ENCODE measurements at places on chromosomes 4 and X.
A peak's percentile ranks its signal among the peaks of the same experiment; 100 is the strongest.

DNA sequence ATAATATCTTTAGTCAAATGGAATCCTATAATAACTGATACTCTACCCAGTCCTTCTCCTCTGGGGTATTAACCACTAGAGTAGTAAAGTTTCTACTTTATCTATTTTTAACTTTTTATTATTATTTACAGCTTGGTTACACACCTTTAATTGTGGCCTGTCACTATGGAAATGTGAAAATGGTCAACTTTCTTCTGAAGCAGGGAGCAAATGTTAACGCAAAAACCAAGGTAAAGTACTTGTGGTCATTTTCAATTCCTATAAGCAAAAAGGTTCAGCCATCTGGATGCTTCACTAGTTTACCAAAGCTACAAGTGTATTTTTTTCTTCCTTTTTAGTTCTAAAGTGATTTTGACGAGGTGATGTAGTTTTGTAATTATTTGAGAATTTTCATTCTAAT lies 238.8 kb downstream of the ANK2 start:
- no peak for DNase-seq

DNA sequence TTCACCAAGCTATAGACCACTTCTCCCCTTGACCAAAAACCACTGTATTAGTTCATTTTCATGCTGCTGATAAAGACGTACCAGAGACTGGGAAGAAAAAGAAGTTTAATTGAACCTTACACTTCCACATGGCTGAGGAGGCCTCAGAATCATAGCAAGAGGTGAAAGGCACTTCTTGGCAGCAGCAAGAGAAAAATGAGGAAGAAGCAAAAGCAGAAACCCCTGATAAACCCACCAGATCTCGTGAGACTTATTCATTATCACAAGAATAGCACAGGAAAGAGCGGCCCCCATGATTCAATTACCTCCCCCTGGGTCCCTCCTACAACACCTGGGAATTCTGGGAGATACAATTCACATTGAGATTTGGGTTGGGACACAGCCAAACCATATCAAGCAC lies 97.8 kb downstream of the DOCK11 start:
- DNase-seq = no peak

GRCh38 chr4:184955636-184956035 lies 62.7 kb upstream of the HELT start:
- DNase-seq = no peak

DNA sequence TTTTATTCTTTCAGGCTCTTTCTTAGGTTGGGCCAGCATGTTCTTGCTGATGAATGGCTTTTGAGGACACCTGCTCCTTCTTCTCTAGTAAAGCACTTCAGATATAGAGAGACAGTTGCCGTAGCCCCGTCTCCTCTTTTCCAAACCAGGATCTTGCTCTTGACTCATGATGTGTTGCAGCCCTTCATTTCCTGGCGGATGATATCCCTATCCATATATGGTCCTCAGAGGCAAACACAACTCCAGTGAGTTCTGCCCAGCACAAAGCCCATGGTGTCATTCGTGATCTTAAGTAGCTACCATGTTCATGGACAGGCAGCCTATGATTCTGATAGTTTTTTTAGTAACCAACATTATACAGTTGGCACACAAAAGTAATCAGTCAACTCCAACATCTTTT lies 59.8 kb upstream of the ACSL1 start:
- DNase-seq = no peak

DNA sequence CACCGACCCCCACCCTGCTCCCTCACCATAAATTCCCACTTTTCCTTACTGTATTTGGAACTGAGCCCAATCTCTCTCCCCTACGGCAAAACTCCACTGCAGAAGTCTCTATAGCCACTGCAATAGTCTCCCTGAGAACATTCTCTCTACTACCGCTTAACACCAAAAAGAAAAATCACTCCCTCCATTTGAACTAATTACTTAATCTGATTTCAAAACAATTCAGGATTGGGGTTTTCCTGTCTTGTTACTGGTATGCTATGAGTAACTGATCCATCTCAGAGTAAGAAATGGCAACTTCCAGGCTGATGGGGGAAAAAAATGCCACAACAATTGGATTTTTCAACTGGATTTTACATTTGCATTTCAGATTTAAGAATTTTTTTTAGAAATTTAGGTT lies 5.8 kb downstream of the PAPSS1 start:
- DNase-seq = peak; percentile 73

- no peak for DNase-seq
Measured at GRCh38 chr4:8205749-8206611, 6.9 kb downstream of the SH3TC1 start.

GRCh38 chrX:21905313-21905712 lies 35.2 kb upstream of the SMS start:
- DNase-seq = no peak

DNA sequence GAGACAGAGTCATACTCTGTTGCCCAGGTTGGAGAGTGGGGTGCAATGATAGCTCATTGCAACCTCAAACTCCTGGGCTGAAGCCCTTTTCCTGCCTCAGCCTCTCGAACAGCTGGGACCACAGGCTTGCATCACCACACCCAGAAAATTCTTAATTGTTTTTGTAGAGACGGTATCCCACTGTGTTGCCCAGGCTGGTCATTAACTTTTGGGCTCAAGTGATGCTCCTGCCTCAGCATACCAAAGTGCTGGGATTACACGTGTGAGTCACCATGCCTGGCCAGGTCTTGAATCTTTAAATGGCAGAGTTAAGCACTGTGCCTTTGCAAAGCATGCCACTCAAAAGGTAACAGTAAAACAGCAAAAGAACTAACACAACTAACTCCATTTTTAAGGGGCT lies 28.6 kb upstream of the BBS12 start:
- DNase-seq = peak; percentile 18

GRCh38 chr4:184350213-184350817 lies 124.0 kb downstream of the IRF2 start:
- DNase-seq = no peak

DNA sequence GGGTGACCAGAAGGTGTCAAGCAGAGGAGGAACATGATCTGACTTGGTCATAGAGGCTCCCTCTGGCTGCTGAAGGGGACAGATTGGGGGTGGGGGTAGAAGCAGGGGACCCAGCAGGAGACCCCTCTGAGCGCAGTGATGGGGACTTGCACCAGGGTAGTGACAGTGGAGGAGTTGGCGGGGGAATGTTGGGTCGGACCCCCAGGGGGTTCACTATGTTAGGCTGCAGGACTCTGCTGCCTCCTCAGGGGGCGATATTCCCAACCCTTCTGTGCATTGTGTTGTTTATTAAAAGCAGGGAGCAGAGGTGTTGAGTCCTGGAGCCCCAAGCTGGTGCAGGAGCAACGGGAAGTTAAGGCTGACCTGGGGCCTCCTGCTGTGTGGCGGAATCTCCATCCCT lies 8.8 kb downstream of the WDR13 start:
- DNase-seq = no peak

- DNase-seq = no peak
Measured at GRCh38 chr4:78343682-78344081, 207.9 kb upstream of the ANXA3 start.

DNA sequence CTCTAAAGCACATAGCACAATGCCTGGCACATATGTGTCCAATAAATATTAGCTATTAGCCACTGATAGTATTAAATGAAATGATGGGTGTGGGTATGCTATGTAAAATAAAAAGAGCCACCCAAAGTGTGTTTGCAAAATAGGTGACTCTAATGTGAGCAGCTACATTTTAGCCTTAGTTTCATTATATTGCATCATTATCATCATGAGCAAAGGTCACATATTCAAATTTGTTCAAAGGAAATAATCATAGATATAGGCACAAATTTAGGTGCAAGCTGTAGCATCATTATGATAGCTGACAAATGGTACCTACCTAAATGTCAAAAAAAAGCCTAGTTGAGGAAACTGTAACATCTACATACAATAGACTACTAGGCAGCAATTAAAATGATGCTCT lies 373.9 kb upstream of the FGF13 start:
- no peak for DNase-seq

DNA sequence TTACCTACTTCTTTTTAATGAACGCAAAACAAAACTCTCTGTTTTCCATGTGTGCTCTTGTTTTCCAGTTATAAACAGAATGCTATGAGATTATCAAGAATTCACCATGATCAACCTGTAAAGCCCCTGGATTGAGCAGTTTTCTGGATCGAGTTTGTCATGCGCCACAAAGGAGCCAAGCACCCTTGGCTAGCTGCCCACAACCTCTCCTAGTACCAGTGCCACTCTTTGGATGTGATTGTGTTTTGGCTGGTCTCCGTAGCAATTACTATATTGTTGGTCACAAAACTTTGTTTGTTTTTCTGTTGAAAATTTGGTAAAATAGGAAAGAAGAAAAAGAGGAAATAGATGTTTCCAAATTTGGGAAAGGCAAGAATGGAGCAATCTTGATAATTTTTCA lies 51.1 kb downstream of the UGT2B7 start:
- no peak for DNase-seq

GRCh38 chrX:136711147-136711546 lies 63.2 kb downstream of the CD40LG start:
- peak; percentile 49 for DNase-seq

DNA sequence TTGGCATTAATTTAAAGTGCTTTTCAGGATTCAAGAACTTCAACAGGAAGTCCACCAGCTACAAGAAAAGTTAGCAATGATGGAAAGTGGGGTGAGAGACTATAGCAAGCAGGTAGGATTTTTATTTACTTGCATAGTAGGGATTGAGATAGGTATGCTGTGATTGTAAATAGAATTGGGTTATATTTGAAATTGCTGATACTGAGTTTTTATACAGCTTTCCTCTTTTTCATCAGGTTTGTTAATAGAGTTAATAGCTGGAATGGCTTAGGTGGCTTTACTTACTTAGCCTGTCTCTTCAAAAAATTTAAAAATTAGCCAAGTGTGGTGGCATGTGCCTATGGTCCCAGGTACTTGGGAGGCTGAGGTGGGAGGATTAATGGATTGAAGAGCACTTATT lies 10.9 kb downstream of the CEP135 start:
- no peak for DNase-seq

GRCh38 chr4:102819588-102820365 lies 7.6 kb downstream of the UBE2D3 start:
- no peak for DNase-seq

DNA sequence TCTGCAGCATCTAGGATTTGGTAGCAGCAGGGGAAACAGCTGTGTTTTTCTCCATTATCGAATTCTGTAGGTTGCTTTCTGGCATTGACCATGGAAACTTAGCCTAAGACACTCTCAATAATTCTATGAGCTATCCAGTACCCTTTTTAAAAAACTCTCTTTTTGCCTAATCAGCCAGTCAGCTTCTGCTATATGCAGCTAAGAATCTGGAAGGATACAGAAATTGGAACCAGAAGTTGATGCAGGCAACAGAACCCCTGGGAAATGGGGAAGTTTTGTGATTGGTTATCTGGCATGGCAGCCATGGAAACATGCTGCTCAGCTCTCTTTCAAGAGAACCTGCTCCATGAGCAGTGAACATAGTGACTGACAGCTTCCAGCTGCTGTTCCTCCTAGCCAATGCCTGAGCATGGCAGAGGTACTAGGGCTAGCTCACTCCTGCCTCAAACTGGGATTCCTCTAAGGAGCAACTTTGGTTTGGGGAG lies 417.6 kb upstream of the MAOA start:
- DNase-seq = no peak

- DNase-seq = no peak
Measured at GRCh38 chr4:175450446-175450845, 361.6 kb downstream of the GPM6A start.

DNA sequence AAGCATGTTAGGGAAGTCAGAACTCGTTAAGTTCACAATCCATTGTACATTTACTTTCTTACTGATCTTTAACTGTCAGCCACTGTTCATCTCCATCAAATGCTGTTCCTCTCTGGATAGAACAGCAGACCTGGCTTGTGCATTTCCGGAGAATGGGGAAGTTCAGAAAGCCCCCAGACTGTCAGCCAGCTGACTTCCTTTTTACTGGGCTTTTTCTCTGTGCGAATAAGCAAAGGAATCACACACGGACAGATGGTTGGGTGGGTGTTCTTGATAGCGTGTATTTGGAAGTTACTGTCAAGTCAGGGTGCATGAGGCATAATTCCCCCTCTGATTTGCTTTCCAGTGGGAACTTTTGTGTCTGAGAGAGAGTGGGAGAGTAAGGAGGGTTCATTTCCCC lies 56.8 kb downstream of the TSPAN7 start:
- DNase-seq = no peak

- peak; percentile 20 for DNase-seq
Measured at GRCh38 chr4:151922811-151923210, 162.0 kb upstream of the GATB start.
